Dermis blood vessel endothelial cell (primary cell): ENCODE measurements at places on chromosomes 1 and 21.

DNA sequence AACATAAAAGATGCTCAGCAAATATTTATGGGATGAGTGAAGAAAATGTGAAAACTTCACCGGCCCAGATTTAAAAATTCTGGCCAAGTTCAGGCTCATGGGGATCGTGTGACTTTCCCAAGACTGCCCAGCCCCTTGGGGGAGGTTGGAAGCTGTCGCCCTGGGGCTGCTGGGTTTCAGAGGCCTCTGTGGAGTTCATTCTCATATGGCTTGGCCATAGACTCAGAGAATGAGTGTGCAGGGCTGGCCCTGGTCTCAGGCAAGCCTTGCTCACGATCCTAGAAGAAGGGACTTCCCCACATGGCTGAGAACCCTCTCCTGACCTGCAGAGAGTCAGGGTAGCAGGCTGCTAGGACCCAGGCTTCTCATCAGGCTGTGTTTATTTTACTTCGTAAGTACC lies 24.6 kb downstream of the PADI2 start:
- no peak for DNase-seq

- DNase-seq = peak; percentile 29
Observed at GRCh38 chr1:54487571-54488050, 60.4 kb upstream of the ACOT11 start.

- DNase-seq = no peak
Observed at GRCh38 chr1:18539171-18539570, 58.4 kb downstream of the KLHDC7A start.

- DNase-seq = no peak
Observed at GRCh38 chr1:152050886-152051675, 14.3 kb upstream of the S100A11 start.

DNA sequence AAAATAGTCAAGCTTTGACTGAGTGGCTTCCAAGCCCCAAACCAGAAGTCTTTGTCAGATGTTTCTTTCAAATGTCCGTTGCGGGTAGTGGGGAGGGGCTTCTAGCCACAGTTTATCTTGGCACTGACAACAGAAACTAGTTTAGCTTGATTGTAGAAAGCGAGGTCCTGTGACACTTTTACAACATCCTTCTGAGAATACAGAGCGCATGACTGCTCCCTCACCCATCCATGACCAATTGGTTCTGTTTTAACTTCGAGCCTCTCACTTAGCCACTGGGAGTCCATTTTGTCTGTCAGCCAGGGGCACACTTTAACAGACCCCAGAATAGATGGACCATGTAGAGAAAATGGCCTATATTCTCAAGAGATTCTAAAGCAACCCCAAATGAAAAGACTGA lies 199.2 kb upstream of the ST6GALNAC5 start:
- DNase-seq = no peak

DNA sequence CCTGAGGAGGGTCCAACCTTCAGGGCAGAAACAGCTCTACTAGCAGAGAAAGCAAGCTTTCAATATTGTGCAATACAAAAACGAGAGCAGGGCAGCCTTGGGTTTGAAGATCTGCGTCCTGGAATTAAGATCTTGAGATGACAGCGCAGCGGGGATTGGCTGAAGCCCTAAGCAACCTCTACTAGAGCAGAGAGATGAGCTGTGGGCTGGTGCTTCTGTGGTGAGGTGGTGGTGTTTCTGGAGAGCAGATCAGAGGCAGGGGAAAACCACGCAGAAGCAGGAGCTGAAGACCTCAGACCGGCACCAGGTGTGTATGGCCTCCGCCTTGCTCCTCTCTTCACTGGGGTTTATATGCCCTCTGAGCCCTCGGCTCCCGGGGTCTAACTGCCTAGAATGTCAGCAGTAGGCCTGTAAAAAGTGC lies 12.5 kb downstream of the TRAF3IP3 start:
- no peak for DNase-seq

GRCh38 chr1:90347366-90347765 lies 352.5 kb downstream of the ZNF326 start:
- DNase-seq = no peak

DNA sequence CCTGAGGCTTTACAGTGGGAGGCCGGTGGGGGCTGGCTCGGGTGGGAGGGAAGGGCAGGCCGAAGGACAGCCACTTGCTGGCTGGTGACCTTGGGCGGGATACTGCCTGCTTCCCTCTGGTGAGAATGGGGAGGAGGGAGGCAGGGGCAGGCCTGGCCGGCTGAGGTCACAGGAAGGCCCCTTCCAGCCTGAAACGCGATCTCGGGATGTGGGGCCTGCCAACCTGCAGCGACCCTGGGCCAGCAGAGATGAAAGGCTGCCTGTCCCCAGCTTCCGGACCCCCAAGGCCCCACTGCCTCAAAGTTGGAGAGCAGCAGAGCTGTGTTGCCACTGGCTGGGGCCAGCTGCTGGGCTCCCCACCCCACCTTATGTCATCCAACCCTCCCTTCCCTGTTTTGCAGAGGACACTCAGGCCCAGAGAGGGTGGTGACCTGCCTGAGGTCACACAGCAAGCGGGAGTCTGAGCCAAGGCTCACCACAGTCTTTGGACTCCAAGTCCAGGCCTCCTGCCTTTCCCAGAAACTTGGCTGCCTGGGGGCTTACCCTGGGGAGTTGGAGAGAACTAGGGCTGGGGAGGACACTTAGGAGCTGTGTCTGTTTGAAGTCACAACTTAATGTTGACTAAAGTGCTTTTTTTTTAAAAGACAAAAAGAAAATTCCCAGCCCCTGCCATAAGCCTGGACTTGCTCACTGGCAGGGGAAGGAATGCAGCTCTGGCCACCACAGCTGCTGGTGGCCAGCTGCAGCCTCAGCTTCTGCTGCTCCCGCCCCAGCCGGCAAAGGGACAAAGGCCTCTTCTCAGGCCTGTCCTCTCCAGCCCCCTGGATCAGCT lies 14.8 kb upstream of the WASF2 start:
- peak; percentile 24 for DNase-seq

- DNase-seq = peak; percentile 63
Observed at GRCh38 chr1:230303822-230304221, 122.3 kb downstream of the PGBD5 start.

GRCh38 chr1:26844424-26845196 lies 18.1 kb downstream of the ZDHHC18 start:
- no peak for DNase-seq

DNA sequence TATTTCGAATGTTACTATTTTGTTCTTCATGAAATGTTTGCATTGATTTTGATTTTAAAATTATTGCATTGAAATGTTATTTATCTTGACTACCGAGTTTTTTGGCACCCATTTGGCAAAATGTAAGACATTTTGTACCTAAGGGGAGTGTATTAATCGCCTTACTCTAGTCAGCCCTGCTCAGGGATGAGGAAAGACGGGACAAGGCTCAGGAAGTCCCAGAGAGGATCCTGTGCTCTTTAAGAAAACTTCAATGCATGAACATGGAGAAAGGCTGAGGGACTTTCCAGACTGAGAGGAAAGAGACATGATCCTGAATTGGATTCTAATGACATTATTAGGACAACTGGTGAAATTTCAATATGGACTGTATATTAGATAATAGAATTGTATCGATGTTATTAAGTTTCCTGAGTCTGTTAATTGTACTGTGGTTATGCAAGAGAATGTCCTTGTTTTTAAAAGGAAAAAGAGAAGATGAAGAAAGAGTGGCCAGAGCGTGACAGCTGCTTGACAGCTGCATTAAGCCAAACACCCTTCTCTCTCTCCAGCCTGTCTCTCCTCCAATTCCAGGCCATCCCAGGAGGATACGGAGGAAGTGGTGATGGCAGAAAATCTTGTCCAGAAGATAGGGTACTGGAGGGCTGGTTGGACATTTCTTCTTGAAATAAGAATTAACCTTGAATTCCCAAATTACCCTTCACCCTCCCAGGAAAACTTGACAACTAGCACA lies 66.0 kb downstream of the PLEKHA6 start:
- DNase-seq = no peak

- DNase-seq = no peak
Observed at GRCh38 chr1:192973202-192973601, 86.0 kb downstream of the UCHL5 start.

DNA sequence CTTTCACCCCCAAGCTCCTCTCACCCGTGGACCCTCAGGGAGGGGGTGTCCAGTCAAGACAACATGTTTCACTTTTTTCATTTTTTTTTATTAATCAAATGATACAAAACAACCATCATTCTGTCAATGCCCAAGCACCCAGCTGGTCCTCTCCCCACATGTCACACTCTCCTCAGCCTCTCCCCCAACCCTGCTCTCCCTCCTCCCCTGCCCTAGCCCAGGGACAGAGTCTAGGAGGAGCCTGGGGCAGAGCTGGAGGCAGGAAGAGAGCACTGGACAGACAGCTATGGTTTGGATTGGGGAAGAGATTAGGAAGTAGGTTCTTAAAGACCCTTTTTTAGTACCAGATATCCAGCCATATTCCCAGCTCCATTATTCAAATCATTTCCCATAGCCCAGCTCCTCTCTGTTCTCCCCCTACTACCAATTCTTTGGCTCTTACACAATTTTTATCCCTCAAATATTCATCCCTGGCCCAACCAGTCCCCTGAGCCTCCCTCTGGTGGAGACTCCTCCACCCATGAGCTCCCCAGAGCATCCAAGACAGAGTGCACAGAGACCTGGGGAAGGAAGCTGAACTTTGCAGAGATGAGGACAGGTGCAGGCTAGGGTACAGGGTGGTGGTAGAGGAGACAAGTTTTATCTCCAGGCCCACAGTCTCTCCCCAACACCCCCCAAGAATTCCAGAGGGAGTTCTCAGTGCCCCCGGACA lies 1.4 kb upstream of the S100A16 start:
- DNase-seq = no peak

GRCh38 chr1:10909697-10910680 lies 102.5 kb upstream of the TARDBP start:
- peak; percentile 58 for DNase-seq

GRCh38 chr1:174877208-174877673 lies 122.5 kb upstream of the CACYBP start:
- no peak for DNase-seq

DNA sequence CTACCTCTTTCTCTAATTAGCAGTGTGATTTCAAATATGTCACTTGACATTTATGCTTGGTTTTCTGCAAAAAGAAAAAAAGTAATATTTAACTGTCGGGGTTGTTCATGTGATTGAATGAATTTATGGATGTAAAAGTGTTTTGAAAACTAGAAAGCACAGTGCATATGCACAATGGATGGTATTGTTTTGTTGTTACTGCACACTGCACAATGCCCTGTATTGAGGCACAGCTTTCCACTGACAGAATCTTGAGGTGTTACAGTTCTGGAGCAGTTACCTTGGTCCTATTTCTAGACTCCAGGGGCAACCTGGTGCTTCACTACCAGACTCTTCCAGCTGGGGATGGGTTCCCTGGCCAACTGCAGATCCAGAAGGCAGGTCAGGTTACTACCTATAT lies 116.8 kb upstream of the L1TD1 start:
- DNase-seq = no peak

DNA sequence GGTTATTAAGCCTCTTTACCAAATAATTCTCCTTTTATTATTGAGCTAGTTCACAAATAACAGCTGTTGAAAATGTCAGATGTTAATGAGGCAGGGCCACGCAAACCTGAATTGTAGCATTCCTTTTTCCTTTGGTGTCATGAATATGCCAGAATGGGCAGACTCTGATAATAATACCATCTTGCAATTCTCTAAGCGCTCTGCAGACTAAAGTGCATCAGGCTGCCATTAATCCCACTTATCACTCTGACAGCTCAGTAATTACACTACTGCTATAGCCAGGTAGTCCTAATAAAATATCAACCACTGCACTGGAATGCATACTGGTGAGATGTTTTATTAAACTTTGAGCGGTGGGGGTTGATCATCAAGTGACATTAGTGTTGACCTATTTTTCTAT lies 177.7 kb downstream of the DPYD start:
- DNase-seq = no peak

GRCh38 chr1:66313429-66313828 lies 220.5 kb upstream of the SGIP1 start:
- no peak for DNase-seq

DNA sequence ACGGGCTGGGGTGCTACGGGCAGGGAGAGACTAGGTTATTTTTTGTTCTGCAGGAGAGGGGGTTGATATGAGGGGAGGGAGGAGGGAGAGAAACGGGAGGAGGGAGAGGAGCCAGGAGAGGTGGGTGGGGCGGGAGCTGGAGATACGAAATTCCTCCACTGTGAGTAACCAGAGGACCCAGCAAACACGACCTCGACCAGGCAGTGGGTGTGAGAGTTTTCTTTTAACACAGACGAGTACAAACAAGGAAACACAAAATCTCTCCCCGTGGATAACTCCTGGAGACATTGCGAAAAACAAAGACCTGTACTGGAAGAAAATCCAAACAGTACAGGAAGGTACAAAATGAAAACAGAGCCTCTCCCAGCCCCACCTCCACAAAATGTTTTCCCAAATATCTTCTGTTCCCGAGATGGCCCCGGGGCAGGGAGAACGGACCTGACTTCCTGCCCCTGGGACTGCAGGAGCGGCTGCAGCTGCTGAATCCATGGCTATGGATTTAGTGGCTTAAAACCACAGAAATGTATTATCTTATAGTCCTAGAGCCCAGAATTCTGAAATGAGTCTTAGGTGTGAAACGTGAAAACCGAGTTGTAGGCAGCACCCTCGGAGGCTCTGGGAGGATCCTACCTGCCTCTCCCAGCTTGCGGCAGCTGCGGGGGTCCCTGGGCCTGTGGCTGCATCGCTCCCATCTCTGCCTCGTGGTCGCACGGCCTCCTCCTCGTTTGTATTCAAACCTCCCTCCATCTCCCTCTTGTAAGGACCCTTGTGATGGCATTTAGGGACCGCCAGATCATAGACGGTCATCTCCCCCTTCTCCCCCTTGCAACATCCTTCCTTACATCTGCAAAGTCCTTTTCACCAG lies 82.2 kb downstream of the RIPK4 start:
- no peak for DNase-seq

DNA sequence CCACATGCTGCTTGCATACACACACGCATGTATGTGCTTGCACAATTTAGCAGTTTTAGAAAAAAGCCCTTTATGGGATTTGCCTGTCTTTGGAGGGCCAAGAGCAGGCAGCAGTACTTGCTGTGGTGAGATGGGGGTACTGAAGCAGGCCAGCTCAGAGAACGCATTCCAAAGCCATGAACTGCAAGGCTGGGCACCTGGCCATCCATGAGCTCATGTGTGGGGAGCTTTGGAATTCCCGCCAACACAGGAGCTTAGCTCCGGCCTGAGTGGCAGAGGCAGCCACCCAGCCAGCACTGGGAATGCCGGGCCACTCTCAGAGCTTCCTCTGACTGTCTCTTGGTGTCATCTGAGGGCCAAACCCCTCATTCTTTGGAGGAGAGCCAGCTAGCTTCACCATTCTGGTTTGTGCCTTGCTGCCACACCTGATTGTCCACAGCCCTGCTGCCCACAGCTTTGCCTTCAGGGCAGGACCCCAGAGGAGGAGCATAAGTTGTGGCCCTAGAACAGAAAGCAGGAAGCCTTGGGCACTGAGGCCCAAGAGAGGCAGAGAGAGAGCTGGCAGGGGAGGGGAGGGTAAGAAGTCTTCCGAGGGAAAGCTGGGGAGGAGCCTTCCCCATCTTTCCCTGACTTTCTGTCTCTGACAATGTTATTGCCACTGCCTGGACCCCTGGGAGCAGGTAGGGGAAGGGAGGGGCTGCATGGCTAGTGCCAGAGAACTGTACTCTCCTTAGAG lies 92.1 kb upstream of the POU3F1 start:
- DNase-seq = peak; percentile 51

GRCh38 chr1:174969977-174970376 lies 29.8 kb upstream of the CACYBP start:
- no peak for DNase-seq
